ENCODE measurements at places on chromosomes 3 and 15. TPM values are rescaled to one million over a fixed set of nuclear protein-coding genes. Genes with fewer than 3 reads are reported as not detected.

The GOLGA8J gene
- not detected for total RNA-seq

DNA sequence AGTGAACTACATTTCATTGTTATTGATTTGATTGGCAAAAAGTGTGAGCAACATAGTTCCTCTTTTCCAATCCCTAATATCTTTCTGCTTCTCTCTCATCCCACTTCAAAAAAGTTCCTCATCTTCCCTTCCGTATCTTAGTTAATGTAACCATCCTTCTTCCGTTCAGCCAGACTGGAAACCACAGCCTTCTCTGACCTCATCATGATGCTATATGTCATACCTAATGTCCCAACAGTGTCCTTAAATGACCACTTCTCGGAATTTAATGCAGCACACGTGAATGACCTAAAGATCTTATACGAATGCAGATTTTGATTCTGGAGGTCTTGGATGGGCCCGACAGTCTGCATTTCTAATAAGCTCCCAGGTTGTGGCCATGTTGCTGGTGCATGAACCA, 320.3 kb upstream of the SATB1 start:
- no peak for DNase-seq

DNA sequence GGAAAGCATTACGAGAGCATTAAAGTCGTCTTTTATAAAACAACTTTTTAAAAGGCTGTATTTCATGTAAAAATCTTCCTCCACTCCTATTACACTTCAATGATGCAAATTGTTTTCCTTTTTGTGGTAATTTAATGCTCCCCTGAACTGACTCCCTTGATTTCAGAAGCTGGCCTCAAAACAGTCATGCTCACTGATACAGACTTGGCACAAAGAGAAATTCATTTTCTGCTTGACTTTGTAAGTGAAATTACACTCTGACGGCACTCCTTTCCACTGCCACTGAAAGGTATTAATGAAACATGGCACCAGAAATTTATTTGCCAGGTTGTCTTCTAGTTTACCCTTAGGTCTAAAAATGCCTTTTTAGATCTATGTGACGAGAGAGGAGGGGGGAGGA, 215.5 kb downstream of the LRRC3B start:
- DNase-seq = no peak

The LCMT2 gene
- total RNA-seq = 7.8 TPM

The ECE2 gene
- not detected for total RNA-seq

GRCh38 chr15:64453689-64454037, 6.7 kb upstream of the ZNF609 start:
- no peak for DNase-seq

Measured in kidney epithelial cell (primary cell).